ENCODE measurements at places on chromosomes 16 and 17.

DNA sequence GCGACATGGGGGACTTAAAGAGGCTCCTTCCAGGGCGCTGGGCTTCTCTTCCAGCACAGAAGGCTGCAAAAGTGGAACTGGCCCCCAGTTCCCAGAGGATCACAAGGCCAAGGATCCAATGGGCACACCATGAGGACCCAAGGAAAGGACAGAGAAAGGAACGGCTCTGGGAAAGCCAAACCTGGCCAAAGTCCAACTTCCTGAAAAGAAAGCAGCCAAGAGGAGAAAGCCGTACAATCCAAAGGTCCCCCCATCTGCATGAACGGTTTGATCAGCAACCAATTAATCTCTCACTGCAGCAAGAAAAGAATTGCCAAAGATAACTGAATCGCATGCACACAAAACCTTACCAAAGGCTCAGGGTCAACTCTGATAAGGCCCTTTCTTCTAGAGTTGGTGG is 19.8 kb upstream of the ICAM2 start:
- DNase-seq: no peak

DNA sequence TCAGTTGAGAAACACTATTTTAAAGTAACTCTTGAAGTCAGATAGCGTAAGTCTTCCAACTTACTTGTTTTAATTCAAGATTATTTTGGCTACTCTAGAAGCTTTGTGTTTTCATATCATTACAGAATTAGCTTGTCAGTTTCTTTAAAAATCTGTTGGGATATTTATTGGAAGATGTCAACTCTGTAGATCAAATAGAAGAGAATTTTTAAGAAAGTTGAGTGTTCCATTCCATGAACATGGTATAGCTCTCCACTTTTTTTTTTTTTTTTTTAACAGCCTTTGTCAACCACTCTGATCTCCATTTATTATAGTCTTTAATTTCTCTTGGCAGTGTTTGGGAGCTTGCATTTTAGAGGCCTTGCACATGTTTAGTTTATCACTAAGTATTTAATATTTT is 28.7 kb downstream of the NLK start:
- no peak for DNase-seq

DNA sequence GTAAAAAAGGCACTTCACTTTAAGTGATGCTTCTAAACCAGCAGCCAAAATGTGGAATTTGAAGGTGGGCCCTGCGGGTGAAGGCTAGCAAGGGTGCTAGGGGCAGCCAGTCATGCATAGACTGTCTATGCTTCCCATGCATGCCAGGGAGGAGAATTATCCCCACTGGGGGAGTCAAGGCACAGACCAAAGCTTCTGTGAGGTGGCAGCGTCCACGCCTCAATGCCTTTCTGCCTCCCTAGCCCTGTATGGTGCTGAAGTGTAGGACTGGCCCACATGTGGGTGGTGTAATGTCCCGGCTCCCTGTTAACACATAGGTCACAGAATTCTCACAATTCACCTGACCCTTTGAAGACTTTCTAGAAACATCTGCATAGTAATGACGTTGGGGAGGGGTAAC is 1.9 kb downstream of the HS3ST2 start:
- DNase-seq: peak; percentile 24

DNA sequence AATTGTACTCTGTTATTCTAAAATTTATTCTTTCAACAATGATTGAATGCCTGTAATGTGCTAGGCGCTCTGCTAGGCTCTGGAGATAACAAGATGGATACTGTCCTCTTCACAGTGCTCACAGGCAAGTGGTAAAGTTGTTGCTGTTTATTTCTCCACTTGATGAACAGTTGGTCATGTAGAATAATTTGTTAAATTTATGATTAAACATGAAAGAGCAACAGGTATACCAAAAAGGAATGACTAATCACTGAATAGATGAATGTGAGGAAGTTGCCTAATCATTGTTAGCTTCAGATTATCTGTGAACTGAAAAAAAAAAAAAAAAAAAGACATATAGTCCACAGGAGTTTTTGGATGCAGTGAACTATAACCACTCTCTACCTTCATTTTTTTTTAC is 62.3 kb downstream of the NFATC3 start:
- peak; percentile 37 for DNase-seq

- DNase-seq: no peak
Observed at GRCh38 chr16:86044881-86045590, 146.1 kb downstream of the IRF8 start.

- DNase-seq: peak; percentile 93
Observed at GRCh38 chr17:41625602-41626001, 1.2 kb upstream of the KRT17 start.

Data from mammary epithelial cell (primary cell).